ENCODE measurements at places on chromosomes 12 and 14.

GRCh38 chr12:10283027-10283426 is 24.6 kb upstream of the KLRD1 start:
- H3K4me3 ChIP-seq, result no peak overlapping the region
- DNase-seq, result no peak
- no peaks in the 10 kb centered on the region for H3K27me3 ChIP-seq
- H3K36me3 ChIP-seq, result no peaks in the 10 kb centered on the region
- no peaks in the 10 kb centered on the region for H3K4me1 ChIP-seq
- H3K27ac ChIP-seq, result no peak overlapping the region

- H3K27me3 ChIP-seq, result peaks cover 2% of the 10 kb centered on the region
- H3K4me1 ChIP-seq, result no peaks in the 10 kb centered on the region
- no peak for DNase-seq
- no peak overlapping the region for H3K4me3 ChIP-seq
Observed at GRCh38 chr12:4214877-4215228, 58.7 kb upstream of the CCND2 start.

DNA sequence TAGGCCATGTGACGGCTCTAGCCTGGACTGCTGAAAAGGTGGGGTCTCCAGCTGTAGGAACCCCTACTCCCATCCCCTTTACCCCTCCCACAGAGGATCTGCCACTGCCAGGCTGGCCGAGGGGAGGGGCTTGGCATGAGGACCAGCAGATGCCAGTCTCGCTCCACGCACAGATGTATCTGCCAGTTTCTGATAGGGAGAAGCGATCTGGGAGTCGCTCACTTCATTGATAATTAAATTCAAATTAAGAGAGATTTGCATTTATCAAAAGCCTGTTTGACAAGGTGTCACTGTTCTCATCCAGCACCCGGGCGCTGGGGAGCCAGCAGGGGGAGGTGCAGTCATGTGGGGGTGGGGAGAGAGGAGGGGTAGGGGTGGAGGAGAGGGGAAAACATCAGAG is 217.6 kb upstream of the MYL2 start:
- no peaks in the 10 kb centered on the region for H3K27me3 ChIP-seq
- H3K27ac ChIP-seq, result no peak overlapping the region
- H3K4me3 ChIP-seq, result no peak overlapping the region
- H3K4me1 ChIP-seq, result no peaks in the 10 kb centered on the region

DNA sequence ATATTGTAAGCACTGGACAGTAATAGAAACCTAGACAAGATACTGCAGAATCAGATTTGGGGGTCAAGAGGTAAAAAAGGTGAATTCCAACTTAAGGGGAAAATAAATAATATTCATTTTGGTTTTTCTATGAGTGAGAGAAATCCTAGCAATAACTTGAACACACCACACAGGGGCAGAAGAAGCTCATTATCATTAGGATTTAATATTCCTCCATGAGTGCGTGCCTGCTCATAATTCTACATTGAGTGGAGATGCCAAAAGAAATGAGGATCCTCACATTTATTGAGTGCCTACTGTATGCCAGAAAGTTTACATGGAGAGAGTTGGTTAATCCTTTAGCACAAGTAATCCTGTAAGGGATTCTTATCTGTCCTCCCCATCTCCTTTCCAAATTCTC is 40.5 kb upstream of the C14orf132 start:
- H3K27ac ChIP-seq, result no peak overlapping the region
- H3K27me3 ChIP-seq, result peaks cover 26% of the 10 kb centered on the region
- H3K4me3 ChIP-seq, result no peak overlapping the region
- no peak for DNase-seq
- H3K4me1 ChIP-seq, result no peaks in the 10 kb centered on the region
- H3K36me3 ChIP-seq, result no peaks in the 10 kb centered on the region

- H3K36me3 ChIP-seq, result no peaks in the 10 kb centered on the region
- H3K27ac ChIP-seq, result no peak overlapping the region
- peaks cover 3% of the 10 kb centered on the region for H3K27me3 ChIP-seq
- no peak overlapping the region for H3K4me3 ChIP-seq
- no peaks in the 10 kb centered on the region for H3K4me1 ChIP-seq
Observed at GRCh38 chr12:4089956-4090355, 183.6 kb upstream of the CCND2 start.

- H3K36me3 ChIP-seq, result no peaks in the 10 kb centered on the region
- no peak for DNase-seq
Observed at GRCh38 chr12:103301642-103302591, 193.9 kb downstream of the C12orf42 start.

- H3K27me3 ChIP-seq, result no peaks in the 10 kb centered on the region
- no peak for DNase-seq
- no peaks in the 10 kb centered on the region for H3K4me1 ChIP-seq
- H3K27ac ChIP-seq, result no peak overlapping the region
- no peaks in the 10 kb centered on the region for H3K36me3 ChIP-seq
Observed at GRCh38 chr14:79018836-79019235, 848.7 kb downstream of the NRXN3 start.

DNA sequence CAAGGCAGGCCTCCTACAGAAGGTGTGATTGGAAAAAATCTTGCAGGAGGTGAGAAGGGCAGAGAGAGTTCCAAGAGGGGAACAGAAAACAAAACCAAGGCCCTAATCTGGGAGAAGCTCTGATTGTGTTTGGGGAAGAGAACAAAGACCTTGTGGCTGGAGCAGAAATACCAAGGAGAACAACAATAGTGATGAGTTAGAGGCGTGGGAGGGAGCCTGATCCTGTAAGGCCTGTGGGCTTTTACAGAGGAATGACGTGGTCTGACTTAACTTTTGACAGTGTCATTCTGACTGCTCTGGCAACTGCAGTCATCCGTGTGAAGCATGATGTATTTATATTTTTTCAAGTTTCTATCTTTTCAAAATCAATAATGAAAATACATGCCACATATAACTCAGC is 200.6 kb downstream of the ANO4 start:
- no peak overlapping the region for H3K4me3 ChIP-seq
- no peak overlapping the region for H3K27ac ChIP-seq
- no peaks in the 10 kb centered on the region for H3K36me3 ChIP-seq
- no peaks in the 10 kb centered on the region for H3K27me3 ChIP-seq

GRCh38 chr12:91380631-91381030 is 198.0 kb upstream of the DCN start:
- no peak overlapping the region for H3K27ac ChIP-seq
- H3K27me3 ChIP-seq, result no peaks in the 10 kb centered on the region
- H3K4me3 ChIP-seq, result peak overlapping the region; percentile 66
- no peaks in the 10 kb centered on the region for H3K36me3 ChIP-seq
- peaks cover 5% of the 10 kb centered on the region for H3K4me1 ChIP-seq

DNA sequence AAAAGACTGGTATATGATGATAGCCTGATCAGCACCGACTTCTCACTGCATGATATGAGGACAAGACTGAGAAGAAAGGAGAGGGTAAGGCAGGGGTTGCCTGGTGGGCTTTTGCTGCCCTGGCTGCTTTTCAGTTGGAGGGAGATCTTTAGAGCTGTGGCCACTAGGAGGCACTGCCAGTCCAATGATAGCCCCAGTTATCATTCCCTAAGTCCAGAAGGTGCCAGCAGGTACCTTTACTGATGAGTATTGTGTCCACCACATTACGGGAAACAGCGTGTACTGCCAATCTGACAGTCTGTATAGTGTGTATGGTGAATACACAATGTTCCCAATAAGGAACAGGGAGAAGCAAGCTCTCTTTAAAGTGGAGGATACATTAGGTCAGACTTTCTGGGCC is 55.8 kb upstream of the CCDC175 start:
- H3K36me3 ChIP-seq, result no peaks in the 10 kb centered on the region
- peaks cover 5% of the 10 kb centered on the region for H3K27me3 ChIP-seq
- no peak for DNase-seq
- no peaks in the 10 kb centered on the region for H3K4me1 ChIP-seq
- H3K27ac ChIP-seq, result no peak overlapping the region
- no peak overlapping the region for H3K4me3 ChIP-seq

- peak; percentile 67 for DNase-seq
- no peaks in the 10 kb centered on the region for H3K36me3 ChIP-seq
- peak overlapping the region; percentile 32 for H3K4me3 ChIP-seq
- peaks cover 13% of the 10 kb centered on the region for H3K4me1 ChIP-seq
- H3K27ac ChIP-seq, result peak overlapping the region; percentile 5
Observed at GRCh38 chr12:111636209-111636945, 37.3 kb upstream of the ATXN2 start.

DNA sequence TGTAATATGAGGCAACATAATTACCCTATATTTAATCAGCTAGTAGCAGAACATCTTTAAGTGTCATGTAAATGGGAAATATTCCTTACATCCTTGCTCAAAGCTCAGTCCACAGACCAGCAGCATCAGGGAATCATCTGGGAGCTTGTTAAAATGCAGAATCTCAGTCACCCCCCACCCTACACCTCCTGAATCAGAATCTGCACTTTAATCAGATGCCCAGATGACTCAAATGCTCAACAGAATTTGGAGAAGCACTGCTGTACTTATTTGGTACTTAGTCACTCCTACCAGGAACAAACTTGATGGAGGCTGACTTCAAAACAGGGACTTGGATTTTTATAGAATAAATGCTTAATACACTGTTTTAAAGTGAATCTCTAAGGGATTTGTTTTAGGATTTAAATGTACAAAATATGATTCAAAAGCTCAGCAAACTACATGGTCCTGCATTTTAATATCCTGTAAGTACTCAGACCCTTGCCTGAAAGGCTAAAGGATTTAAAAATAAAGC is 96.5 kb downstream of the ARMH4 start:
- no peaks in the 10 kb centered on the region for H3K36me3 ChIP-seq
- H3K4me3 ChIP-seq, result no peak overlapping the region
- H3K27ac ChIP-seq, result no peak overlapping the region
- no peaks in the 10 kb centered on the region for H3K27me3 ChIP-seq
- no peaks in the 10 kb centered on the region for H3K4me1 ChIP-seq
- no peak for DNase-seq

DNA sequence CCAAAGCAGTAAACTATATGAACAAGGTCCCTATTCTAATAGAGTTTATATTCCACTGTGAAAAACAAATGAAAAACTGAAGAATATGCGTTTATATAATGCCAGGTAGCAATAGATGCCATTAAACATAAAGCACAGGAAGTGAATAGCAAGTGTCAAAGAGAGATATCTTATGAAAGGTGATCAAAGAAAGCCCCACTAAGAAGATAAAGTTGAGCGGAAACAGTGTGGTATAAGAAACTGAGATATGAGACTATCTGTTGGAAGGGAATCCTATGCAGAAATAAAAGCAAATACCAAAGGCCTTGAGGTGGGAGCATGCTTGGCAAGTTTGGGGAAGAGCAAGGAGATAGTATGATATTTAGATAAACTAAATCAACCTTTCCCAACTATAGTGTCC is 123.1 kb upstream of the FAR2 start:
- H3K4me3 ChIP-seq, result no peak overlapping the region
- H3K27ac ChIP-seq, result no peak overlapping the region
- no peaks in the 10 kb centered on the region for H3K36me3 ChIP-seq
- no peak for DNase-seq

DNA sequence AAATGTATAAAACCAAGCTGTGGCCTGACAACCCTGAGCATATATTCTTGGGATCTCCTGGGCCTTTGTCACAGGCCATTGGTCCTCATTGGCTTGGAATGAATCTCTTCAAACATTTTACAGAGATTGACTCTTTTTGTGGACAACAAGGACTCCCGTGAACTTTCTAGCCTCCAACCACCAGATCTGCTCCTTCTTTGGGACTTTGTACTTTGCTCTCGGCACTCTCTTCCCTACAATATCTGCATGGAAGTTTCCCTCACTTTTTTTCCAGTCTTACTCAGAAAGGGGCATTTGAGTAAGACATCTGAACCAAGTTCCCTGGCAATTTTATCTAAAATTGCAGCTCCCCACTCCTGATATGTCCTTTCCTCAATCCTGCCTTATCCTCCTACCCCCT is 158.8 kb downstream of the PHLDA1 start:
- no peaks in the 10 kb centered on the region for H3K4me1 ChIP-seq
- no peaks in the 10 kb centered on the region for H3K36me3 ChIP-seq
- no peaks in the 10 kb centered on the region for H3K27me3 ChIP-seq
- no peak overlapping the region for H3K4me3 ChIP-seq
- no peak overlapping the region for H3K27ac ChIP-seq

GRCh38 chr14:89365061-89365801 is 51.8 kb downstream of the FOXN3 start:
- H3K36me3 ChIP-seq, result no peaks in the 10 kb centered on the region
- no peak overlapping the region for H3K4me3 ChIP-seq
- H3K27ac ChIP-seq, result no peak overlapping the region
- no peaks in the 10 kb centered on the region for H3K27me3 ChIP-seq

DNA sequence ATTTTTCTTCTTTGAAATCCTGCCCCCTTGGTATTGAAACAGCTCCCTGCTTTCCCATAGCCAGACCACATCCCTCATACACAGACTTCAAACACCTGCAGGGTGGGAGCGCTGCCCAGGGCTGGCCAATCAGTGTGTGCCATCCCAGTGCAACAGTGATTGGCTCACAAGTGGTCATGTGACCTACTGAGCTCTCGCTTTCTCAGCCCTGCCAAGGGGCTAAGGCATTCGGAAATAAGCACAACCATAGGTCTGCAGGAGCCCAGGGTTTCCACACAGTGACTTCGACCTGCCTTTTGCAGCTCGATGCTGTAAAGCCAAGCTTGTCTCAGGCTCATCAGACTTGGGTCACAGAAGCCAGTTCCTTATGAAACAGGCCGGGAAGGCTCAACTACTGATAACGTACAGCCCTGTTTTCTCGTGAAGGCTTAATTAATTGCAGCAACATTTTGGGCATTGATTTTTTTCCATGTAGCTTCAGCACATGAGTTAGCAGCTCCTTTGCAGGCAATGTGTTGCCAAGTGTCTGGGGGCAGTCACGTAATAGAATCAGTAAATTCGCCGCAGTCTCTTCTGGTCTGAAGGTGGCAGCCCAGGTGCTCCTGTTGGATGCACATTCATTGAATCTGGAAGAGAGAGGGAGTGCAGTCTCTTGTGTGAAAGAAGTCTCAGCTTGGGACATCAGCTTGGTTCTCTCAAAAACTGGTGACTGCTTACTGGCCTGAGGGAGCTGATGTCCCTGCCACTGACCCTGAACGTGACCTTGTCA is 1091.8 kb downstream of the AACS start:
- no peak overlapping the region for H3K4me3 ChIP-seq
- peak; percentile 61 for DNase-seq
- no peaks in the 10 kb centered on the region for H3K36me3 ChIP-seq
- H3K4me1 ChIP-seq, result no peaks in the 10 kb centered on the region
- no peaks in the 10 kb centered on the region for H3K27me3 ChIP-seq

GRCh38 chr12:101878243-101878821 is 952 bp downstream of the DRAM1 start:
- peak overlapping the region; percentile 89 for H3K4me3 ChIP-seq
- no peaks in the 10 kb centered on the region for H3K36me3 ChIP-seq
- no peaks in the 10 kb centered on the region for H3K4me1 ChIP-seq
- H3K27me3 ChIP-seq, result no peaks in the 10 kb centered on the region
- peak overlapping the region; percentile 95 for H3K27ac ChIP-seq
- no peak for DNase-seq

- no peak overlapping the region for H3K4me3 ChIP-seq
- no peaks in the 10 kb centered on the region for H3K27me3 ChIP-seq
Observed at GRCh38 chr14:63454436-63454835, 88.7 kb downstream of the PPP2R5E start.

GRCh38 chr14:50533241-50533705 is 904 bp upstream of the MAP4K5 start:
- peak overlapping the region; percentile 92 for H3K4me3 ChIP-seq
- H3K27ac ChIP-seq, result no peak overlapping the region
- no peak for DNase-seq
- peaks cover 21% of the 10 kb centered on the region for H3K4me1 ChIP-seq

- H3K27ac ChIP-seq, result no peak overlapping the region
- no peak for DNase-seq
- H3K4me3 ChIP-seq, result no peak overlapping the region
- no peaks in the 10 kb centered on the region for H3K27me3 ChIP-seq
Observed at GRCh38 chr12:88328090-88328489, 186.0 kb downstream of the TMTC3 start.

- H3K4me1 ChIP-seq, result no peaks in the 10 kb centered on the region
- peak overlapping the region; percentile 61 for H3K4me3 ChIP-seq
- H3K27ac ChIP-seq, result no peak overlapping the region
- no peak for DNase-seq
Observed at GRCh38 chr14:51860825-51861499, 550 bp downstream of the GNG2 start.
